Activated T-cell treated with anti-CD3 and anti-CD28 coated beads, Interleukin-2, amount 50 U/mL, for 72 hours (primary cell): ENCODE measurements at places on chromosomes 16 and 17.
A peak's percentile ranks its signal among the peaks of the same experiment; 100 is the strongest.

DNA sequence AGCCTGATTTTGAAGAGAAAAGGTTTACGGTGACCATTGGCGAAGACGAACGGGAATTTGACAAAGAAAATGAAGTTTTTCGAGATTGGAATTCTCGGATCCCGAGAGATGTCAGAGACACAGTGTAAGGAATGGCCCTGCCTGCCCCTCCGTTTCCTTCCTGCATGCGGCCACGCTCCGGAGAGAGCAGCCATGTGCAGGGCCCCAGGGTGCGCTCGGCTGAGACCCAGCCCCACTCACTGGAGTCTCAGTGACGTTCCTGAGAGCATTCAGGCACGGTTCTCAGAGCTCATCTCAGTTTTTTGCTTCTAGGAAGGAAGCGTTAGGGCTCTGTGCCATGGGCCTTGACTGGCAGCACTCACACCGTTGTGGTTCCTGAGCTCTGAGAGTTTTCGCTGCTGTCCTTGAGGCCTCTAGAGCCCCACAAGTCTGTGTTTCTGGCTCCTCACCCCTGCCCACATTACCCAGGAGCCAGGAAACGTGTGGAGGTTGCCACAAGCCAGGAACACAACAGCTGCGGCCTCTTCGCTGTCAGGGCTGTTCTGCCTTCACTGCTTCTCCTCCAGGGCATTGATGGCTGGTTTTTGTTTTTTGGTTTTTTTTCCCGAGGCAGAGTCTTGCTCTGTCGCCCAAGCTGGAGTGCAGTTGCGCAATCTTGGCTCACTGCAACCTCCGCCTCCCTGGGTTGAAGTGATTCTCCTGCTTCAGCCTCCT is 29.8 kb downstream of the ZC3H18 start:
- DNase-seq = no peak

DNA sequence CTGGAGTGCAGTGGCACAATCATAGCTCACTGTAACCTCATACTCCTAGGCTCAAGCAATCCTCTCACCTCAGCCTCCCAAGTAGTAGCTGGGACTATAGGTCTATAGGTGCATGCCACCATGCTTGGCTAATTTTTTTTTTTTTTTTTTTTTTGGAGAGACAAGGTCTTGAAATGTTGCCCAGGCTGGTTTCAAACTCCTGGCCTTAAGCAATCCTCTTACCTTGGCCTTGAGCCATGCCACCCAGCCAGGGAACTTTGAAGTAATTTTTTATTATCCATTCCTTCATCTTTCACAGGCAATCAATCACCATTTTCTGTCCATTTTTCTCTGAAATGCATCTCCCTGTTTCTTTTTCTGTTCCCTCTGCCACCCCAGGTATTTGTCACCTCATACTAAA is 6.3 kb upstream of the PSMD7 start:
- no peak for DNase-seq

- DNase-seq = no peak
Observed at GRCh38 chr17:36999471-36999870, 50.7 kb downstream of the AATF start.

DNA sequence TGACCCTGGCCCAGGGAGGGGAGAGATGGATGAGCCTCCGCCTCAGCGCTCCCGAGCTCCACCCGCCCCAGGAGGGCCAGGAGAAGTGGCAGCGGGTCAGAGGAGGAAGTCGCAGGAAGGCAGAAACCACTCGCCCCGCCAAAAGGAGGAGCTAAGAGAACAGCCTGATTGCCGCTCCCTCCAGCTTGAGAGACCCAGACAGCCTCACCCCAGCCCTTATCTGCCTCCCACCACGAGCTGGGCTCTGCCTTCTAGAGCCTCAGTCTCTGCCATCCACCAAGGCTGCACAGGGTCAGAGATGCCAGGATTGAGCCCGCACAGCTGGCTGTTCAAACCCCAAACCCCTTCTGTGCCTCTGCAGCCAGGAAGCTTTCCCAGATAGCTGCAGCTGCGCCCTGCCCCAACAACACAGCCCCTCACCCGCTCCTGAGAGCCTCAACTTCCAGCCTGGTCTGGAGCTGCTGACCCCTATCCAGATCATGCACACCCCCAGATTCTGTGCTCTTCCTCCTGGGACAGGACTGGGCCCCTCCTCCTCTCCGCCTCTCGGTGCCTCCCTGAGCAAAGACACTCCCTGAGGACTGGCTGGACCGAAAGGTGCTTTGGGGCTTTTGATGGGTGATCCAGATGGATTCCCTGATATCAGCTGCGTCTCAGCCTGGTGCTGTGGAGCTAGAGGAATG is 1.0 kb upstream of the ATP2A3 start:
- DNase-seq = peak; percentile 76

DNA sequence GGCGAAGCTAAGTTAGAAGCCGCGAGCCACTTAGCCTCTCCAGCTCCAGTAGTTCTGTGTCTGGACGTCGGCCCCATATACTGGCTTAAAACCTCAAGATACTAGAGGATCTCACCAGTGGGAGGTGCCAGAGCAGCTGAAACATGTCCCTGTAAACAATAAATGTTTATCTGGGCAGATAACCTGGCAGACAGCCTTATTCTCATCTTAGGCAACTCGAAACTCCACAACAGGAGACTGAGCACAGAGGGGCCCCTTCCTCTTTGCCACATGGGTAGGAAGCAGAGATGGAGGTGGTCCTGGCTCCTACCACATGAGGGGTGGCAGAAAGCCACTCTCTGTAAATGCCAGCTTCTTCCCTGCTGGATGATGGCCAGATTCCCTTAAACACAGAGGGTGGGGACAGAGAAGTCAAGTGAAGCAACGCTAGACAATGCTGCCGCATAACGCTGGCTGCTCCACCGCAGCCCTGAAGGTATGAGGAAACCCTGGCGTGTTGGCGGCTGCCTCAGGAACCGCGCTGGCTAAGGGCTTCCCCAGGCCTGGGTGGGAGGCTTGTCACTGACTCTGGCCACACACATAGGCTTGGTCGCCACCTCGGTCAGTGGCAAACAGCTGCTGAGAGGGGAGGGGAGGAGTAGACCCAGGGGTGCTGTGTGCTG is 67.9 kb downstream of the HIC1 start:
- DNase-seq = no peak

DNA sequence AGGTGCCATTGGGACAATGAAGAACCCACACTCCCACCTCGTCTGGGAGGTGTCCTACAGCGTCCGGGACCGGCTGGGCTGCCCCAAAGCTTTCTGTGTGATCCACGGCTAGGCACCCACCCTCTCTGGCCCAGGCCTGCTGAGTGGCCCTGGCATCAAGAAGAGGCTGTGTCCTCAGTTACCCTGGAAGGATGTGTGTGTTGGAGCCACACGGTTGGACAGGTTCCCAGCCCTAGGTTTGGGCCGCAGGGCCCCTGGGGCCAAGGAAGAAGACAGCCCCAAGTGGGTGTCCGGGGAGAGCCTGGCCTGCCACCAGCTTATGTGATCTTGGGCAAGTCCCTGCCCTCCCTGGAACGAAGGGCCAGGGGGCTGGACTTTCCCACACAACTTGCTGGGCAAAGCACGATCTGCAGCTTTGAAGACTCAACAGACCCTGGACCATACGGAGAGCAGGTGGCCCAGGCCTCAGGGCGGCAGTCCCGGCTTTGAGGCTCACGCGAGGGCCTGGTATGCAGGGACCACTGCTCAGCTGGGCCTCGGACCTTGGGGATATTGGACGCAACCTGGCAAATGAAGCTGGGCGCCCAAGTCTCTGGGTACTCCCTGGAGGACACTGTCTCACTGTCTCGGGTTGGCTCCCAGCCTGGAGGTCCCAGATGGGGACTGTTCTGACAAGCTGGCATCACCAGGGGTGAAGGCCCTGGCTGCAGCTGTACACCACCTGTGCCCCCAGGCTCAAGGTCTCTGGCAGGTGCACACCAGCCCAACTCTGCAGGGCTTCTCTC is 17.5 kb downstream of the MYBBP1A start:
- no peak for DNase-seq

GRCh38 chr17:9200699-9201359 is 179.5 kb downstream of the NTN1 start:
- no peak for DNase-seq

GRCh38 chr16:12157517-12158093 is 181.1 kb downstream of the SNX29 start:
- no peak for DNase-seq

- DNase-seq = no peak
Observed at GRCh38 chr16:11157143-11157542, 98.9 kb downstream of the SOCS1 start.

DNA sequence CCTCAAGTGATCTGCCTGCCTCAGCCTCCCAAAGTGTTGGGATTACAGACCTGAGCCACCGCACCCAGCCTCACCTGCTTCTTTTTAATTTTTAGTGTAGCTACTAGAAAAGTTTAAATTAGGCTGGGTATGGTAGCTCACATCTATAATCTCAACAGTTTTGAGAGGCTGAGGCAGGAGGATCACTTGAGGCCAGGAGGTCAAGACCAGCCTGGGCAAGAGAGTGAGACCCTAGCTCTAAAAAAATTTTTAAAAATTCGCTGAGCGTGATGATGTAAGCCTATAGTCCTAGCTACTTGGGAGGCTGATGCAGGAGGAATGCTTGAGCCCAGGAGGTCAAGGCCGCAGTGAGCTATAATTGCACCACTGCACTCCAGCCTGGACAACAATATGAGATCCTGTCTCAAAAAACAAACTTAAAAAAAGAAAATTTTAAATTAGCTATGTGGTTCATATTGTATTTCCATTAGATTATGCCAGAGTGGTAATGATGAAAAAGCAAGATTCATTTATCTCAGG is 34.9 kb downstream of the TXNDC11 start:
- DNase-seq = no peak

GRCh38 chr17:19744922-19745757 is 3.0 kb downstream of the ALDH3A1 start:
- DNase-seq = peak; percentile 90

DNA sequence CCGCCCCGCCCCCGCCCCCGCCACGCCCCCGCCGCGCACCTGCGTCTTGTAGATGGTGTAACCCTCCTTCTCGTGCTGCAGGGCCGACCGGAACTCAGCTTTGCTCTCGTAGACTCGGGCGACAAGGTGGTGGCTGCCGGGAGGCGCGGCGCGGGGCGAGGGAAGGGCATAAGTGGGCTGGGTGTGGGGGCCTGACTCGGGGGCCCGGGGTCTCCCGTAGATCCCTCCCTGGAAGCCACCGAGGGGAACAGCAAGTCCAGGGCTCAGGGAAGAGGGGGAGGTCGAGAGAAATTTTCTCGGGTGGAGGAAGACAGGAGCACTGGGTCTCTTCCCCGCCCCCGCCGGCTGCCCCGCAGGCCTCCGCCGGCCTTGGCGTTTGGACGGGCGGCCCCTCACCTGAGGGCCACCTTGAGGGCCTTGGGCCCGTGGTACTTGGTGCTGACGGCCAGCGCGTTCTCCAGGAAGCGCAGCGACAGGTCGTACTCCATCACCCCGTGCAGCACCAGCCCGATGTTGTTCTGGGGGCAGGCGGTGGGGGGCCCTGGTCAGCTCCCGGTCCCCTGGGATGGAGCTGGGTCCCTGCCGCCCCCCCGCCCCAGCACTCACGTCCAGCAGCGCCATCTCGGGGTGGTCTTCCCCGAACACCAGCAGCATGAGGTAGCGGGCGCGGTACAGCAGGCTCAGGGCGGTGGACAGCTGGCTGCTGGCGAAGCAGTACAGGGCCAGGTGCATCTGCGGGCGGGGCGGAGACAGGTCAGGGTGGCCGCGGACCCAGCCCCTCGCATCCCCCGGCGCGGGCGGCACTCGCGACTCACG is 19.4 kb downstream of the CLUH start:
- DNase-seq = no peak
